Urinary bladder (tissue), 4 donors: ENCODE measurements at places on chromosomes 7 and 10.

DNA sequence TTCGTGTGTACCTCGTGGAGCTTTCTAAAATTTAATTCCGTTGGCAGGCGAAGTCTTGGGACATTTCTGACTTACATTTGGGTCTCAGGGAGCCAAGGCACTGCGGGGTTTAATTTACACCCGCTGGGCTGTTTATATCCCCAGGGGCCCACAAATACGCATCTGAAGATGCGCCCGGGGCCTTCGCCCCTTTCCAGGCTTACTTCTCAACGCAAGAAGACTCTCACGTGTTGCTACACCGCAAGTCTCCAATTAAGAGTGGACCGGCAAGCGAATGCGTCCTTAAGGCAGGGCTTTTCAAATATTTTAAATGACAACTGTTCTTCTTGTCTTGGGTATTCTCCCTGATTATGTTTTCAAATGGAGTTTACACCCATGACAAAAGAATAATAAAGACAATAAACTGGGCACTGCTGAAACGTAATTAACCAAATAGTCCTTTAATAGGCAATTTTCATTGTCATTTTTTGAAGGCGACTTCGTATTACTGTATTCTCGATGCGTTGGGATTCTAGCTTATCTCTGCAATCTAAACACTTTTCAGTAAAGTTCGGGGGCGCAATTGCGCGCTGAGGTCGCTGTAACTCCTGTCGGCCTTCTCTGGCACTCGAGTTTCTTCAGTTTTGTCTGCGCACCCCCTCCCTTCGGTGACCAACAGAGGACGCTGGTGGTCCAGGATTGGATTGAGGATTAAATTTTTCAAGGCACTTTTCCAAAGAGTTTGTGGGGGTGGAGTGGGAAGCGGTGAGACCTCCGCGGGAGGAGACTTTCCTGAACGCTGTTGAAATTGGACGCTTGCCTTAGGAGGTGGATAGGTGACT is 837 bp upstream of the IGFBP3 start:
- peak; percentile 66 for DNase-seq

GRCh38 chr10:117934477-117934876 is 112.3 kb downstream of the RAB11FIP2 start:
- DNase-seq = no peak

GRCh38 chr10:79608505-79609375 is 2.0 kb upstream of the SFTPA1 start:
- no peak for DNase-seq

DNA sequence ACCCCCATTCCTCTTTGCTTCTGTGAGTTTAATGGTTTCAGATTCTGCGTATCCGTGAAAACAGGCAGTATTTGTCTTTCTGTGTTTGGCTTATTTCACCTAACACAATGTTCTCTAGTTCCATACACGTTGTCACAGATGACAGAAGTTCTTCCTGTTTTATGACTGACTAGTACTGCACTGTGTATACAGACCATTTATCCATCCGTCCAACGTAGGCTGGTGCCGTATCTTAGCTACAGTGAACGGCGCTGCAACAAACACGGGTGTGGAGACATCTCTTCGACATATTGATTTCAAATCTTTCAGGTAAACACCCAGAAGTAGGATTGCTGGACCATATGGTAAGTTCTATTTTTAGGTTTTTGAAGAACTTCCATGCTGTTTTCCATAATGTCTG is 181.7 kb downstream of the PARD3 start:
- no peak for DNase-seq

- peak; percentile 97 for DNase-seq
Observed at GRCh38 chr7:140625908-140626868, 14.4 kb downstream of the DENND2A start.

DNA sequence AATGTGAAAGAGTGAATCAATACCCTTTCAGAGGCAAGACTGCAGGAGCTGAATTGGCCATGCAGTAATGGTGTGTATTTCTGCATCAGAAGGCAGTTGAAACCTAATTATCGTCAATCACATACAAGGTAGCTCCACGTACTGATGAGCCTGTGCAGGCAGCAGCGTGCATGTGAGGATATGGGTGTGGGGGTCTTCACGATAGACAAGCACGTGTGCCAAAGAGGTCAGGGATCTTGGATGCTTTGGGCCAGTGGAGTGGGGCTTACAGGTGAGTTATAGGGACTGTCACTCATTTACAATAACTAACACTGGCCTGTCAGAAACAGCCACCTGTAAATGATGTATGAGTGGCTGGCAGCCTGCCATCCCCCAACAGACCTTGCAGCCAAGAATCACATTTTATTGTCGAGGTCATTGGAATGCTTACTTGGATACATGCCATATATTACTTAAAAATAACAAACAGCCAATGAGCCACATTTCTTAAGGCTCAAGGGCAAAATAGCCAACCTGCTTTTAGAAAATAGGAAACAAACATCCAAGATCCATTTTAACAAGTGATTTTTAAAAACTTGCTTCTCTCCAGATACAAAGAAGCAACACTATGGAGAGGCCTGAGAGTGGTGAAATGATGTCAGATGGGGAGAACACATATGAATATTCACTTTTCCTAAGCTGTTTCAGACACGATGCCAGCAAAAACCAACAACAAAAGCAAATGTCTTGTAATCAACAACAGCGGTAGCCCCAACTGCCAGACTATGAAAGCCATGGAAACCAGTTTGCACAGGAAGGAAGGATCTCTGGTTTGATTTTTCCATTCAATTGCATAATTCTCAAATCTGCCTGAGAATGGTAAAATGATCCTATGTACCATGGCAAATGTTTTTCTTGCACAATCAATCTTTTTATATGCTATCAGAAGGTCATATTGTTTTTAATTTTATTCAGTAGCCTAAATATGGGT is 210.7 kb downstream of the SKAP2 start:
- DNase-seq = no peak

DNA sequence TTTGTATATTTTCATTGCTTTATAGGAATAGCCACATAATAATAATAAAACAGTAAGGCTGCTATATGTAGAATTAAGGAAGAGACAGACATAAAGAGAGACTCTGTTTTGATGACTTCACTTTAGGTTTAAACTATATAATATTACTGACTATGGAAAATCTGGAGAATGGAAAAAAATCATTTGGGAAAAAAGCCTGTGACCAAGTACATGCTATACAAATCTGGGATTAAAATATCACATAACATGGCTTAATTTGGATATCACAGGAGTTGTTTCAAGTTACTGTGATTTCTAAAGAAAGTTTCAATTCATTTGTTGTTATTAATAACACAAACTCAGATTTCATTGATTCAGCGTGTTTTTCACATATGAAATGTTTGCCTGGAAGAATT is 7.7 kb downstream of the PLCE1 start:
- DNase-seq = no peak

- DNase-seq = no peak
Observed at GRCh38 chr7:47962262-47962661, 14.0 kb upstream of the PKD1L1 start.

DNA sequence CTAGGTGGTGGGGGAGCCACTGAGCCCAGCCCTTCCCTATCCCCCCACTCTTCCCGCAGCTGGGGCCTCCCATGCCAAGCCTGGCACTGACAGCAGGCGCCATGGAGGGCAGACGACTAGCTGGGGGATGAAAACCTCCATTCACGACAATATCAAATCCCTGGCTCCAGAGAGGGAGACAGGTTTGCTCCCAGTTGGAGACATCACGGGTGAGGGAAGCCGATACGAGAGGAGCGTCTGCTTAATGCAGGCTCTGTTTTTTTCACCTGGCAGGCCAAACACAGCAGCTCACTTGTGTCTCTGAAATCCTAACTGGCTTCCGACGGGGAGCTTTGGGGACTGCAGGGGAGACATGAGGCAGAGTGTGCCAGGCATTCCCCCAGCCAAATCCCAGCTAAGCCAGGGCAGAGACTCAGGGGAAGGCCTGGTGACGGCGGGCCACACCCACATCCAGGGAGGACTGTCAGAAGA is 307.4 kb upstream of the ZMIZ1 start:
- DNase-seq = no peak

- peak; percentile 25 for DNase-seq
Observed at GRCh38 chr7:81111781-81112540, 193.1 kb upstream of the SEMA3C start.

DNA sequence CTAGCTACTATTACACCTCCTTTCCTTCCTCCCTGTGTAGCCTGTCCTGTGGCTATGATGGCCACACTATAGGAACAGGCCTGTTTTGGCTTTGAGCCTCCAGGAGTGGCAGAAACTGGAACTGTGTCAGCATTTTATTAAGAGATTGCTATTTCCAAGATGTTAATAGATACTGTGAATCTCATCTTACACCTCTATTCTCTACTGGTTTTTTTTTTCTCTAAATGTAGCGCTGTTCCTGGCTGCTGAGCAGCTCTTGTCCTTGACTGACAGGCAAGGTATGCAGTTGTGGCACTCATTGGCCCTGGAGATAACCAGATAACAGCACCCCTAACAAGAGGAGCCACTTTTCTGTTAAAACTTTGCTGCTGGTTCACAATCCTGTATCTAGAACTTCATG is 119.5 kb downstream of the EXOC4 start:
- no peak for DNase-seq

- DNase-seq = no peak
Observed at GRCh38 chr7:41579961-41580935, 122.6 kb downstream of the INHBA start.

DNA sequence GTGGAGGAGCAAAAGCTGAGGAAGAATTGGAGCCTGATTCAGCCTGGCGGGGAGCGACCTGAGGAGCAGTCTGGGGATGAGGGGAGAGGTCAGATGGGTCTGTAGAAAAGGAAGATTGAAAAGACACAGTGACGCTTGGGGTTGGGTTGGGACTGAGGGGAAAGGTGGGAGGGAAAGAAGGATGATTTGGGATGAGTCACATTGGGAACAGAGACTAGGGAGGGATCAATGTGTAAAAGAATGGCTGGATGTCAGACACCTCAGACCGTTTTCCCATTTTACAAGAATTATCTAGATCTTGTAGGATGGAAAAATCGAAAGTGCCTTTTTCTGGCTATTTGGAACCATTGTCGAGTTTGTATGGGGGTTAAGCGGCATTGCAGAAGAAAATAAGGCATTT is 1076.5 kb downstream of the DNAJB9 start:
- no peak for DNase-seq

- no peak for DNase-seq
Observed at GRCh38 chr7:156892081-156892800, 742 bp downstream of the LMBR1 start.

DNA sequence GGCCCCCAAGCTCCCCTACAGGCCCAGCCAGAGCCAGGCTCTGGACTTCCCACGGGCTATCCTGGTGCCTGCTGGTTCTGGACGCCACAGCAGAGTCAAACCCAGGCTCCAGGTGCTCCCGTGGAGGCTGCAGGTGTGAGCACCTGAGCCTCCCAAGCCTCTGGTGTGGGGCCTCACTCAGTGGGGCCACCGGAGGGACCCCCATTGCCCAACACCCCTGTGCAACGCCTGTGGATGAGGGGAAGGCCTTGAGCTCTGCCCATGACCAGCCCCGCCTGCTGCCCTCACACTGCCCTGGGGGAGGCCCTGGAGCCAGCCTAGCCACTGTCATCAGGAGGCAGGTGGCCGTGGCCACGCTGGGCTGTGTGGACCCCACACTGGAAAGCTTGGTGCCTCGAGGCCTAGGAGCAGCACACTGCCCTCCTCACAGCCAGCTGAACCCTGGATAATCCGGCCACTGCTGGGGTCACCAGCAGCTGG is 229.3 kb downstream of the MAD1L1 start:
- no peak for DNase-seq

DNA sequence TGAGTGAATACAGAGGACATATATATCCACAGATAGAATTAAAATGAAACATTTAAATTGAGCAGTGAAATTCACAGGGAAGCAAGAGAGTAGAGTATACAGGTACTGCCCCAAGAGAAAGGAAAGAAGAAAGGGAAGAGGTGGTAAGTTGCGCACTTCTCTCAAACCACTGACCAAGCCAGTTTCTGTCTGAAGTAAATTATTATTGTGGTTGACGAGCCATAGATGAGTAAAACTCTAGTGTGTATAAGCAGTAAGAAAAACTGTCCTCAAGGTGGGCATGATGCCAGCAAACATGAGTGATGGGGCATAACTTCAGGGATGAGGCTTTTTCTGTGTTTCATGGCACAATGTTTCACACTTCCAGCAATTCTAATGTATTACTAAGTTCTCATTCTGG is 4.4 kb upstream of the BET1 start:
- DNase-seq = no peak

DNA sequence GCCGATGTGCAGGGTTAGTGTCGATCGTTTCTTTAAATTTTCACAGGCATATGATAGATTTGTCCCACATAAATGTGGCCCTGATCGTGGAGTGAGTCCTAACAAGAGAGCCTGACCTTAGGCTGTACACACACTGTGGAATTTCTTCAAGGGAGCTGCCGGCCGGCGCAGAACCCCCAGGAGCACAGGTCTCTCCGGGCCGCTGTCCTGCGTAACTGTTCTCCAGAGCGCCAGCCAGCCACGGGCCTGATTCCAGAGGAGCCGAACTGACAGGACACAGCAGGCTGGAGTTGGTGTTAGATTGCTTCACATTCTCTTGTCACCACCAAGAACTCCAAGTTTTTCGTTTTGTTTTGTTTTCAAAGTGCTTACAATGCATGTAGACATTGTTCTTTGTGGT is 37.3 kb downstream of the SHH start:
- DNase-seq = no peak

- no peak for DNase-seq
Observed at GRCh38 chr7:55565681-55566080, 6.6 kb downstream of the VOPP1 start.
